ENCODE measurements at places on chromosomes 11 and 22. TPM values are rescaled to one million over a fixed set of nuclear protein-coding genes. Genes with fewer than 3 reads are reported as not detected.

OR51E2 gene
- total RNA-seq: 0.59 TPM

NRGN gene
- total RNA-seq: 0.28 TPM

SLC29A2 gene
- total RNA-seq: 0.97 TPM

ART1 gene
- total RNA-seq: not detected

RBFOX2 gene
- total RNA-seq: 116 TPM

VSIG10L2 gene
- not detected for total RNA-seq

TTLL8 gene
- not detected for total RNA-seq

OR5D13 gene
- total RNA-seq: not detected

SLC5A12 gene
- total RNA-seq: not detected

MAJIN gene
- total RNA-seq: under 0.01 TPM

C11orf21 gene
- not detected for total RNA-seq

GLYATL2 gene
- 1.8 TPM for total RNA-seq

ANO1 gene
- total RNA-seq: not detected

Data from smooth muscle cell of the umbilical artery (primary cell).